ENCODE measurements at places on chromosomes 2 and 18.

GRCh38 chr2:177143444-177143843 lies 69.2 kb upstream of the HNRNPA3 start:
- no peak overlapping the region for H3K4me3 ChIP-seq
- peaks cover 4% of the 10 kb centered on the region for H3K4me1 ChIP-seq
- peaks cover 2% of the 10 kb centered on the region for H3K27me3 ChIP-seq
- no peak for DNase-seq
- H3K36me3 ChIP-seq, result no peaks in the 10 kb centered on the region
- no peak overlapping the region for H3K27ac ChIP-seq

GRCh38 chr18:34729740-34730355 lies 19.8 kb downstream of the DTNA start:
- no peak for DNase-seq
- no peaks in the 10 kb centered on the region for H3K36me3 ChIP-seq
- H3K27ac ChIP-seq, result no peak overlapping the region
- H3K27me3 ChIP-seq, result no peaks in the 10 kb centered on the region

DNA sequence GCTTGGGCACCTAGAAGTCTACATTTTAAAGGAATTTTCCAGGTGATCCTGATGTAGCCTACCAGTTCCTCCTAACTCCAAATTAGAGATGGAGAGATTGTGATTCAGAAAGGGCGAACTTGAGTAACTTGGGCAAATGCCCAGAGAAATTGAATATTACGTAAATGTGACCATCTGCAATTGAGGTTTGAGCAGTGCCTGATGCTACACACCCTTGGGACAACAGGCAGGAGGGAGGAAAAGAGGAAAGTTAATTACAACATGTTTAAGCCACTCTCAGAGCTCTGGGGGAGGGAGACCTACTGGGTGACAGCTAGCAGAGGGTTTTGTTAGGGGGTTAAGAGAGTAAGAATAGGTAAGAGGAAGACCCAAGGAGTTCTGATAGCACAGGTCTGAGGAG lies 208.9 kb downstream of the LPIN1 start:
- peaks cover 4% of the 10 kb centered on the region for H3K4me1 ChIP-seq
- H3K4me3 ChIP-seq, result no peak overlapping the region
- H3K27me3 ChIP-seq, result no peaks in the 10 kb centered on the region
- no peaks in the 10 kb centered on the region for H3K36me3 ChIP-seq
- no peak overlapping the region for H3K27ac ChIP-seq

GRCh38 chr18:77271576-77272481 lies 22.2 kb downstream of the GALR1 start:
- no peak overlapping the region for H3K4me3 ChIP-seq
- H3K36me3 ChIP-seq, result no peaks in the 10 kb centered on the region
- H3K27me3 ChIP-seq, result no peaks in the 10 kb centered on the region

- no peaks in the 10 kb centered on the region for H3K27me3 ChIP-seq
- H3K4me3 ChIP-seq, result no peak overlapping the region
- no peaks in the 10 kb centered on the region for H3K36me3 ChIP-seq
- H3K27ac ChIP-seq, result no peak overlapping the region
- no peak for DNase-seq
Observed at GRCh38 chr2:170224692-170225294, 46.8 kb downstream of the MYO3B start.

DNA sequence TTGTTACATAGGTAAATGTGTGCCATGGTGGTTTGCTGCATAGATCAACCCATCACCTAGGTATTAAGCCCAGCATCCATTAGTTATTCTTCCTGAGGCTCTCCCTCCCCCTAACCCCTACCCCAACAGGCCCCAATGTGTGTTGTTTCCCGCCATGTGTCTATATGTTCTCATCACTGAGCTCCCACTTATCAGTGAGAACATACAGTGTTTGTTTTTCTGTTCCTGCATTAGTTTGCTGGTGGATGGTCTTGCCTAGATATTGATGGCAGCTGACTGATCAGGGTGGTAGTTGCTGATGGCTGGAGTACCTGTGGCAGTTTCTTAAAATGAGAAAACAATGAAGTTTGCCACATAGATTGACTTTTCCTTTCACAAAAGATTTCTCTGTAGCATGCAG lies 34.6 kb upstream of the MSTN start:
- no peaks in the 10 kb centered on the region for H3K27me3 ChIP-seq
- no peak overlapping the region for H3K27ac ChIP-seq
- no peak overlapping the region for H3K4me3 ChIP-seq

DNA sequence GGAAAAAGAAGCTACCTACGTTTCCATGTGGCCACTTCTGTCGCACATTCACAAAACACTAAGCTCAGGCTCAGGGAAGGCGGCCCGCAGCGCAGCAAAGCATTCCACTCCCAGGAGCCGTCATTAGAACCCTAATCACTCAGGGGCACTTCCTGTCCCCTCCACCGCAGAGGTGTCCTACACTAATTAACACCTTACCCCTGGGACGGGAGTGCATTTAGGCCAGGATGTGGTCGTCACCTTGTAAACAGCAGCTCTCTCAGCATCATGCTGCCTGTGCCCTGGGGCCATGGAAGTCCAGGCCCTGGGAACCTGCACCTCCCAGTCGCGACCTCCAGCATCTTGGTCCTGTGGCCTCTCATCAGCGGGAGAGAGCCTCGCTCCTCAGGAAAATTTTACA lies 359.8 kb upstream of the SALL3 start:
- DNase-seq, result no peak
- no peaks in the 10 kb centered on the region for H3K27me3 ChIP-seq
- H3K4me1 ChIP-seq, result no peaks in the 10 kb centered on the region
- H3K27ac ChIP-seq, result no peak overlapping the region
- H3K4me3 ChIP-seq, result no peak overlapping the region
- no peaks in the 10 kb centered on the region for H3K36me3 ChIP-seq

DNA sequence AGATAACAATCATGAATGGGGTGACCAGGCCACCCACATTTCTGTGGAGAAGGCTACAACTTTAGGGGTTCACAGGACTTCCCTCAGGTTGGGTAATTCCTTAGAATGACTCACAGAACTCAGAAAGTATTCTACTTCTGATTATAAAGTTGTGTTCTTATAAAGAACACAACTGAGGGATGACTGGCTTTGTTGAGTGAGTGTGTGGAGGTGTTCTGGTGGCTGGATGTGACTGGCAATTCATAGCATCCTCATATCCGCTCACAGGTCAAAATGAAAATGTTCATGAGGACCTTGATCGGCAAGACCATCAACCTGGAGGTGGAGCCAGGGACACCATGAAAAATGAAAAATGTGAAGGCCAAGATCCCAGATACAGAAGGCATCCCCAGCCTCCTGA lies 143.3 kb upstream of the CAB39 start:
- H3K36me3 ChIP-seq, result no peaks in the 10 kb centered on the region
- no peak overlapping the region for H3K4me3 ChIP-seq
- no peaks in the 10 kb centered on the region for H3K27me3 ChIP-seq

DNA sequence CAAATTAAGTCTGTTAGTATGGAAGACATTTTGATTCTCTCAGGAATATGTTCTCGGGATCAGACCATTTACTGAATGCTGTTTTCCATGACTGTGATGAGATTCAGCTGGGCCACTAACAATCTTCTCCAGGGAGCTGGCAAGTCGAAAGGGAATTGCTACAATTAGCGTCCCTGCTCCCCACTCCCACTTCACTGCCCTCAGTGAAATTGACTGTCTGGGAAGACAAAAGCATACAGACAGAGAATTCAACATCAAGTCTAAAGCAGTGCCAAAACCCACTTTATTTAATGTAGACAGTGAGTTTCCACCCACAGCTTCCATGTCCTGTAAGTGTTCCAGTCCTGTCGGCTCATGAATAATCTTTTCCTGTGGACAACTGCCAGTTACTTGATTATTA lies 34.0 kb upstream of the COL3A1 start:
- no peaks in the 10 kb centered on the region for H3K27me3 ChIP-seq
- no peaks in the 10 kb centered on the region for H3K36me3 ChIP-seq
- no peak overlapping the region for H3K4me3 ChIP-seq
- no peak overlapping the region for H3K27ac ChIP-seq
- H3K4me1 ChIP-seq, result no peaks in the 10 kb centered on the region

DNA sequence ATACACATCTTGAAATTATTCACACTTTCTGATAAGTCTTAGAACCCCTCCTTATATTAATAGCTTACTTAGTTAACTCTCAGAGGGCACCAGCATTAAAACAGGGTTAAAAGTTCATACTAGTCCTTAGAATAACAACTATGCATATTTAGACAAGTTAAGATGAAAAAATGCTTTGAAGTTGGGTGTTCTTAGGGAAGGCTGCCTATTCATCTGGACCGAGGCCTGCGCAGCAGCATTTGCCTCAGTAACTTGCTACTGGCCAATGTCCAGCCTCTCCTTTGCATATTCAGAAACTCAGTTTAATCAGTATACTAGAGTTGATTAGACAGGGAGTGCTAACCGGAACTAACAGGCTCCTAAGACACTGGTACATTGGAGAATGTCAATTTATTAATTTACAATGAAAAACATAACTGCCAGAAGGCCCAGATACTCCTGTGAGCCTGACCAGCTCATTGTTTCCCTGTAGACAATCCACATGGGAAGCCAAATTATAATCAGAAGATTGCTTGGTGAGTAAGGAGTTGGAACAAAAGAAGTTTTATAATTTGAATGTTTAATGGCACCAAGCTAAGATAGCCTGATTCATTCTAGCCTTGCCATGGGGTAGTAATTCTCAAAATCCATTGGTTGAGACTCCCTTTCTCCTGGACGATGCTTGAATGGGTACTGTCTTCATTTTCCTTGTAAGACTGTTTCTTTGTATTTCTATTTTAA lies 48.9 kb downstream of the DYNC1I2 start:
- no peak overlapping the region for H3K27ac ChIP-seq
- H3K4me1 ChIP-seq, result no peaks in the 10 kb centered on the region
- no peak for DNase-seq
- no peak overlapping the region for H3K4me3 ChIP-seq
- H3K36me3 ChIP-seq, result peaks cover 28% of the 10 kb centered on the region

- no peaks in the 10 kb centered on the region for H3K27me3 ChIP-seq
- DNase-seq, result no peak
- no peaks in the 10 kb centered on the region for H3K36me3 ChIP-seq
- no peak overlapping the region for H3K4me3 ChIP-seq
- H3K4me1 ChIP-seq, result no peaks in the 10 kb centered on the region
- no peak overlapping the region for H3K27ac ChIP-seq
Observed at GRCh38 chr2:20934236-20934635, 109.6 kb downstream of the APOB start.

DNA sequence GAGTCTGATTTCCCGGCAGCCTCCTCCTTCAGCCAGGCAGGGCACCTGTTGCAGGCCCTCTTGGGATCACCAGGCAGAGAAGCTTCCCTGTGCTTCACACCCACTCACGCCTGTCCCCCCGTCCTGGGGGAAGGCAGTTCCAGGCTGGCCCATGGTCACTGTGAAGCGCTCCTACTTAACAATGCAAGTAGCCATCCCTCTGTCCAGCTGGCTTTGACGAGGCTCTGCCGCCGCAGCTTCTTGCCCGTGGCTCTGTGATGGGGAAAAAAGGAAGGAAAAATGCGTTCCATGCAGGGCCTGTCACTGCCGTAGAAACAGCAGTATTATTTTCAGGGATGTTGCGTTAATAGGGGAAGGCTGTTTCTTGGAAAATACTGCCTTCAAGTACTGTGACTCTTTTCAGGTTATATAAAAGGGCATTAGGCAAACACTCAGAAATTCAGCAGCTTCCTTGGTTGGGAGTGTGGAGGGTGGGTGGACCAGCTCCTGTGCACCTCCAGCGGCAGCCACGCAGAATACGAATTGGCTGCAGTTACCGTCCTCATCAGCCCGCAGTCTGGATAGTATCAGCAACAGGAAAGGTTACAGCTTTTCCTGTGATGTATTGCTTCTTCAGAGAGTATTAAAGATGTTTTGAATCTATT lies 232.3 kb downstream of the KLHL29 start:
- H3K4me3 ChIP-seq, result no peak overlapping the region
- H3K27me3 ChIP-seq, result peaks cover 22% of the 10 kb centered on the region
- H3K4me1 ChIP-seq, result peaks cover 6% of the 10 kb centered on the region
- no peaks in the 10 kb centered on the region for H3K36me3 ChIP-seq

DNA sequence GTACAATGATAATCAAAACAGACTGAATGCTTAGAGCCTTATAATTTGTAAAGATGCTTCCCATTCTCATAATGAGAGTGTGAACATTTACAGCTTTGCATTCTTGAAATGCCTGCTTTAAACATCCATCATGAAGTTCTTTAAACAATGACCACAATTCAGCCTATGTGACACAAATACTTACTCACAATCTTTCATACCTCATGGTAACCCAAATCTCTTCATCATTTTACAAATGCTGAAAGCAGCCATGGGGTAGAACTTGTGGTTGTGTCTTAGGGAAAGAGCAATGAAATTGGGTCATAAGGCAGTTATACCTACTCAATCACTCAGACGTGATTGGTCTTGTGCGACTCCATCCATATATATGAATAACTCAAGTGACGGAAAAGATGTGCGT lies 140.7 kb downstream of the RND3 start:
- no peaks in the 10 kb centered on the region for H3K27me3 ChIP-seq
- H3K27ac ChIP-seq, result no peak overlapping the region
- no peaks in the 10 kb centered on the region for H3K4me1 ChIP-seq
- no peaks in the 10 kb centered on the region for H3K36me3 ChIP-seq
- H3K4me3 ChIP-seq, result no peak overlapping the region

GRCh38 chr2:79830501-79830900 lies 317.6 kb downstream of the CTNNA2 start:
- no peaks in the 10 kb centered on the region for H3K27me3 ChIP-seq
- no peak for DNase-seq
- no peaks in the 10 kb centered on the region for H3K36me3 ChIP-seq
- H3K27ac ChIP-seq, result no peak overlapping the region
- no peaks in the 10 kb centered on the region for H3K4me1 ChIP-seq

DNA sequence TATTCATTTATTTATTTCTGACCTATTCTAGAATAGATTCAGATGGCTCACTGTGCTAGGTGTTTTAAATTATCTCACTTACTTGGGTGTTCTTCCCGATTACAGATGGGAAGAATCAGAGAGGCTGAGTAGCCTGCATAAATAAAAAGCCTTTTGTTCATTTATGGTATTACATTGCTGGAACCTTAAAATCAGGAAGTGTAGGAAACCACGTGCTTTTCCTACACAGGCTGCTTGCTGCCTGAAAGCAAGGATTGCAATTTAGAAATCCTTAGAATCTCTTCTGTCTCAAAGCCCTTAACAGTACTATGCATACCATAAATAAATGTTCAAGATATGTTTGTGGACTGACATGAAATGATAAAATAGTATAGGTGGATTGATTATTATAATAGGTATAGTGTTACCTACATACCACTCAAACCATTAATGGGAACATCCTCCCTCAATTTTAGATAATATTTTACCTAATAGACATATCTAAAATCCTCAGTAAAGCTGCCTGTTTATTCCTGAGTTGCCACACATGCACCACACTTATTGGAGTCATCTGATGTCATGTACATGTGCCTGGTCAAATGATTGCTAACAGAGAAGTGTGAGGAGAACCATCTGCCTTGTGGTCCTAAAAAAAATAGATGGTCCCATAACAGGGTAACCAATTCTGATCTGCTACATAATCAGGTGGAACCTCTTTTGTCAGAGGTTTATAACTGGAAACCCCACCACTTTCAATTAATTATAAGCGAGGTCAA lies 73.5 kb upstream of the C2orf15 start:
- no peaks in the 10 kb centered on the region for H3K27me3 ChIP-seq
- no peak overlapping the region for H3K4me3 ChIP-seq
- DNase-seq, result no peak
- no peaks in the 10 kb centered on the region for H3K4me1 ChIP-seq
